Cerebellum (tissue), 4 donors: ENCODE measurements at places on chromosomes 13 and 19.
A peak's percentile ranks its signal among the peaks of the same experiment; 100 is the strongest.

- DNase-seq, result no peak
Measured at GRCh38 chr13:45851956-45852355, 403 bp upstream of the SIAH3 start.

DNA sequence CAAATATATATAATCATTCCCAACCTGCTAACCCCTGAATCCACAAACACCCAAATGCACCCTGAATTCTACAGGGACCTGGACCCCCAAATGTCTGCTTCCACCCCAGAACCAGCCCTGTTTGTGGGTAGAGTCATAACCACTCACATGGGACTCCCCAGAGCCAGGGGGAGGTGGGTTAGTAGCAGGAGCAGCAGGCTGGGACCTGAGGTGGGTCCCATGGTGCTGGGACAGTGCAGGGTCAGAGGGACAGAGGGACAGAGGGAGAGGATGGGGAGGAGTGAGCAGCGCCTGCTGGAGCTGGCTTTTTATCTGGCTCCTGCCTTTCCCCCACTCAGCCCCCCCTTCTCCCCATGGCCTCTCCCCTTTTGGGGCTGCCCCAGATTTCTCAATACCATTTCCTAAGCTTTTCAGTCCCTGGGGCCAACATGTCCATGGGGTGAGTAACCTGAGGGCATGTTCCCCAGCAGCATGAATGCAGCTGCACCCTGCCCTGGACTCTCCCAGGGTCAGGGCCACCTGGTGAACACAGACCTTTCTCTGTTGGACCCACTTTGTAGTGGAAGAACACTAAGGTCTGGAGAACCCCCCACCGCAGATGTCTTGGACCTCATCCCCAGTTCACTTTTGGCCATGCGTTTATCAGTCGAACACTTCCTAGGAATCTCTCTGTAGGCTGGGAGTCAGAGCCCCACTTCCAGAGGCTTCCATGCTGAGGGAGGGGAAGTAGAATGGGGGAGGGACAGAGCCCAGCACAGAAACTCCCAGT, at the start of gene C3:
TSS of gene C3 (minus strand) at position 282 of the 769 bp plus-strand sequence. CDS start at position 221, 61 bp downstream.
- DNase-seq, result no peak

DNA sequence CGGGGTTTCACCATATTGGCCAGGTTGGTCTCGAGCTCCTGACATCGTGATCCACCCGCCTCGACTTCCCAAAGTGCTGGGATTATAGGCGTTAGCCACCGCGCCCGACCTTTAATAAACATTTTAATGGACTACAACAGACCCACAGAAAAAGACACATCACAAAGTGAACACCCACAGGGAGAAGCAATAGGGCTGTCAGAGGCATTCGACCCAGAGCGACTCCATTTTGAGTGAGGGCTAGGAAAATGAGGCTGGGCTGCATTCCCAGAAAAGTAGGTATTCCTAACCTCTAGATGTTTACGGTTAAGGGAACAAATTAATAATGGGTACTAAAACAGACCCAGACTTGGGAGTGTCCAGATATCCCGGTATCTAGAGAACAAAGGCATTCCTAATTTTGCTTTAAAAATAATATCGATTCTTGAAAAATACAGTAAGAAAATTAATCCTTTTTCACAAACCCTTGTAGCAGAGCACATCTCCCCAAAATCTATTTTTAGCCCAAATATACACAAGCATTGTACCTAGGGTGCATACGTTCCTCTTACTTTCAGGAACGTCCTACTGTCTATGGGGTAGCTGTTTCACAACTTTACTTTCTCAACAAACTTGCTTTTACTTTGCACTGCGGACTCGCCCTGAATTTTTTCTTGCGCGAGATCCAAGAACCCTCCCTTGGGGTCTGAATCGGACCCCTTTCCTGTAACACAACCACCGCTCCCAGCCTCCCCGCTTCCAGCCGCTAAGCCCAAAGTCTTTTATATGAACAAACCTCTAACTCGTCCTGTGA, 811 bp upstream of the ZNF8 start:
- peak; percentile 13 for DNase-seq

- no peak for DNase-seq
Measured at GRCh38 chr13:114310956-114311355, 3.3 kb upstream of the CHAMP1 start.

- DNase-seq, result no peak
Measured at GRCh38 chr13:60135344-60135743, 28.4 kb downstream of the DIAPH3 start.

DNA sequence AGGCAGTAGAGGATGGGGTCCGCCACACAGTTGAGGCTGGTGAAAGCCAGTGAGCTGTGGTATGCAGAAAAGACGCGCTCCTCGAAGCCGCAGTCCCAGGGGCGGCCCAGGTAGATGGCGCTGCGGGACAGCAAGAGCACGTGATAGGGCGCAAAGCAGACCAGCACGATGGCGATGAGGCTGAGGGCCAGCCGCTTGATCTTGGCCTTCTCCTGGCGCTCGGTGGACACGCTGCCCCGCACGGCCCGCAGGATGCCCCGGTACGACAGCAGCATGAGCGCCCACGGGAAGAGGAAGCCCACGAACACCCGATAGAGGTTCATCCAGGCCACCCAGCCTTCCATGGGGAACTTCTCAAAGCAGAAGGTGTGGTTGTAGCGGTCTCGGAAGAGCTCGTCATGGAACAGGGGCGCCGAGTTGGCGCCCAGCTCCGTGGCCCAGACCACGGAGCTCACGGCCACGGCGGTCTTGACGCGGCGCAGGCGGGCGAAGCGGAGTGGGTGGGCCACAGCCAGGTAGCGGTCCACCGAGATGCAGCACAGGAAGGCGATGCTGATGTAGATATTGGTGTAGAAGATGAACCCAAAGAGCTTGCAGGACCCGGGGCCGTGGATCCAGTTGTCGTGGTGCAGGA, 6.5 kb upstream of the OPA3 start:
- DNase-seq, result no peak
